CD4-positive, alpha-beta T cell (primary cell): ENCODE measurements at places on chromosomes 16 and 17.

GRCh38 chr17:11487469-11487868 lies 110.8 kb upstream of the DNAH9 start:
- no peak for DNase-seq

DNA sequence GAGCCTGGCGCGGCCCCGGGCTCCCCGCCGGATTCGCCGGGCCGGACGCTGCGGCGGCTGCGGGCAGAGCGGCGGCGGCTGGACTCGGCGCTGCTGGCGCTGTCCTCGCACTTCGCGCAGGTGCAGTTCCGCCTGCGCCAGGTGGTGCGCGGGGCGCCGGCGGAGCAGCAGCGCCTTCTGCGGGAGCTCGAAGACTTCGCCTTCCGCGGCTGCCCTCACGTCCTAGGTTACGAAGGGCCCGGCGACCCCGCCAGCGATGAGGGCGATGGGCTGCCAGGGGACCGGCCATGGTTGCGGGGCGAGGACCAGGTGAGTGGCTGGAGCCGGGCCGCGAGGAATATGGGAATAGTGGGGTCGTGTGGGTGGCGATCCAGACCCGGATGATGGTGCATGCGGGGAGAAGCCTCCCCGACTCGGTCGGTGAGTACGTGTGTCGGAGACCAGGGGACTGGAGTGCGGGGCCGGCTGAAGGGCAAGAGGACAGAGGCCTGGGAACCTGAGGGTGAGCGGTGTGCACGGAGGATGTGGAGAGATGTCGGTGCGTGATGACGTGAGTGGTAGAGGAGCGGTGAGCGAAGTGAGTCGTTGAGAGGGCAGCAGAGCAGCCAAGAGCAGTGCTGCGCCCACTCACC lies 517 bp downstream of the RUNDC1 start:
- DNase-seq: peak; percentile 20

- no peak for DNase-seq
These were observed 54.0 kb upstream of the CIBAR2 start for GRCh38 chr16:85166281-85166680.

DNA sequence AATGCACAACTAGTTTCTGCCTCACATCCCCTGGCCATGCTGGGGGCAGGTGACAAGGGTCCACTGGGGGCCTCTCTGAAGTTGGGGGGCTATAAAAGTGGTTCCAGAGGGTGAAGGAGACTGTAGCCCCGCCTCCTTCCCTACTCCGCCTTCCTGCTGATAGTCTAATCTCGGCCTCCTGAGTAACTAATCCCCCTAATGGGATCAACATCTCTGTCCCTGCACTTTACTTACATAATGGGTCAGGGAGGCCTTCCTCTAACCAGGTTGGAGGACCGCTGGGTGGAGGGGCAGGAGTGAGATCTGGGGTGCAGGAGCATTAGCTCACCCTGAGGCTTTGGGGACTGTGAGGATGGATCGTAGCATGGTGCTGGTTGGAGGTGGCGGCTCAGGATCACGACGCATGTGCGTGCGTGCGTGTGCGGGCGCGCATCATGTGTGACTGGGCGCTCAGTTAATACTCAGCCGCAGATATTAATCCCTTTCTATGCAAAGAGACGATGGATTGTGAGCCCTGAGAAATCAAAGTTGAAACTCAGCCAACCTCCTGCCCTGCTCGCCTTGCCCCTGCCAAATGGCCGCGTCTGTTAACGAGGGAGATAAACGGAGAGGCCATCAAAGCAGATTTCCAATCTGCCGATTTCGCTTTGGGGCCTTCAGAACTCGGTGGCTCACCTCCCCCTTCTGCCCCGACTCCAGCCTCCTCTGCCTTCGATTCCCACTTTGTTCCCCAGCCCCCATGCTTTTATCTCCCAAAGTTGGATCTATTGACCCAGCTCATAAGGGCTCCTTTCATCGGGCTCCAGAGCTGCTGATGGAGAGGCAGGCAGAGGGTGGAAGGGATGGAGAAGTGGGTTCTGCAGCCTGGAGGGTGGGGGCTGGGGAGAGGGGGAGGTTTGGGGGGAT lies 107.3 kb downstream of the SDK2 start:
- DNase-seq: no peak

GRCh38 chr16:80440667-80441066 lies 100.1 kb upstream of the DYNLRB2 start:
- DNase-seq: no peak

DNA sequence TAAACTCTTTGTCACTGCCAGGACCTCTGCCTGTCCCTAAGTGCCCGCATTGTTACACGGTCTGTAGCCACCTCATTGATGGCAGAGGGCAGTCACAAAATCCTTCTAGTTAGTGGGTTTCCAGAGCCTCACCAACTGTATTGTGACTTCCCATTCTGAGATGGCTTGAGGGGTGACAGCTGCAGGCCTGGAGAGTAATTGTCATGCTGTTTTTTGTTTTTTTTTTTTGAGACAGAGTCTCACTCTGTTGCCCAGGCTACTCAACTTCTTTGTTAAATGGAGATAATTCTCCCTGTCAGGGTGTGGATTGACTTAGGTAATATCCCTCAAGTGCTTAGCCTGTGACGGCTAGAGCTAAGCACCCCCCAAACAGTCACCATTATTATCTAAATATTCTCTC lies 77.9 kb downstream of the SDR42E1 start:
- no peak for DNase-seq

DNA sequence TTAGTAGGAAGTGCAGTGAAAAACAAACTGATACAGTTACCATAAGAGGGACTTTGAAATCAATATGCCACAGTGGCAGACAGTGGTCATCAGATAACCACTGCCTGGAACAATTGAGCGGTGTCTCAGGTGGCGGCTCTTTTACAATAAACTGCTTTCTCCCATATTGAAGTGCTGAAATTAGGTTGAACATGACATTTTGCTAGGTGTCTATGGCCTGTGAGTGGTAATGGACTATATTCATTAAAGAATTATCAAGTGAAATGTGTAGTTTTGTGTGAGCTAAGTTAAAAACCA lies 214.7 kb downstream of the RPTOR start:
- DNase-seq: no peak

GRCh38 chr17:81248649-81249048 lies 9.5 kb downstream of the NDUFAF8 start:
- no peak for DNase-seq

- DNase-seq: peak; percentile 3
These were observed 301.6 kb upstream of the C16orf82 start for GRCh38 chr16:26765087-26765486.

GRCh38 chr16:87195161-87195560 lies 122.0 kb downstream of the C16orf95 start:
- no peak for DNase-seq

GRCh38 chr17:43982171-43982570 lies 22.3 kb upstream of the NAGS start:
- no peak for DNase-seq

DNA sequence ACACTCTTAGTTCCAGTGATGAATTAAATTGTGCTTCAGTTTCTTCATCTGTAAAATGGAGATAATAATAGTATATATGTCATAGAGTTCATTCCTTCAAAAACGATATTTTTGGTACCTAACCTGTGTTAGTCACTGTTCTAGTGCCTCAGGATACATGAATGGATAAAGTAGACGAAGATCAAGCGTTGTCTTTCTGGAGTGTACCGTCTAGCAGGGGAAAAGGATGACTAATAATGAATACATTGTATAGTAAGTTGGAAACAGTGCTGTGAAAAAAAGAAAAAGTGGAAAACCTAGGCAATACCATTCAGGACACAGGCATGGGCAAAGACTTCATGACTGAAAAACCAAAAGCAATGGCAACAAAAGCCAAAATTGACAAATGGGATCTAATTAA lies 8.6 kb downstream of the KRT10 start:
- DNase-seq: no peak

- no peak for DNase-seq
These were observed 1.3 kb upstream of the ZNF821 start for GRCh38 chr16:71885261-71885650.

DNA sequence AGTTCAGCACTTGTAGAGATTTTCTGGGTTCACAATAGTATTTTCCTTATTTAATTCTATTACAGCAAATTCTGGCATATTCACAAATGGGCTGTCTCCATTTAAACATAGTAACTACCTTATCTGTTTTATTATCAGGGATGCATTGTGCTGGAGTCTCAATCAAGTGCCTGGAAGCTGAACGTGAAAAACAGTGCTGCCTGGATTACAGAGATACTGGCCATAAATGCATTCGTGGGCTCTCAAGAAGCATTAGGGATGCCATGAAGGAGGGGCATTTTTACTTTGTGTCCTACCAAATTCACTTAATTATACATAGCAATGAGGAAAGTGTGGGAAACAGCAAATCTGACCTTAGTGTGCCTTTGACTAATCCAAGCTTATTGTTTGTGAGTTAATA lies 184.6 kb downstream of the ABCC12 start:
- DNase-seq: no peak
